ENCODE measurements at places on chromosomes 1 and 21.

- DNase-seq: no peak
Measured at GRCh38 chr21:32426592-32427051, 14.1 kb downstream of the EVA1C start.

DNA sequence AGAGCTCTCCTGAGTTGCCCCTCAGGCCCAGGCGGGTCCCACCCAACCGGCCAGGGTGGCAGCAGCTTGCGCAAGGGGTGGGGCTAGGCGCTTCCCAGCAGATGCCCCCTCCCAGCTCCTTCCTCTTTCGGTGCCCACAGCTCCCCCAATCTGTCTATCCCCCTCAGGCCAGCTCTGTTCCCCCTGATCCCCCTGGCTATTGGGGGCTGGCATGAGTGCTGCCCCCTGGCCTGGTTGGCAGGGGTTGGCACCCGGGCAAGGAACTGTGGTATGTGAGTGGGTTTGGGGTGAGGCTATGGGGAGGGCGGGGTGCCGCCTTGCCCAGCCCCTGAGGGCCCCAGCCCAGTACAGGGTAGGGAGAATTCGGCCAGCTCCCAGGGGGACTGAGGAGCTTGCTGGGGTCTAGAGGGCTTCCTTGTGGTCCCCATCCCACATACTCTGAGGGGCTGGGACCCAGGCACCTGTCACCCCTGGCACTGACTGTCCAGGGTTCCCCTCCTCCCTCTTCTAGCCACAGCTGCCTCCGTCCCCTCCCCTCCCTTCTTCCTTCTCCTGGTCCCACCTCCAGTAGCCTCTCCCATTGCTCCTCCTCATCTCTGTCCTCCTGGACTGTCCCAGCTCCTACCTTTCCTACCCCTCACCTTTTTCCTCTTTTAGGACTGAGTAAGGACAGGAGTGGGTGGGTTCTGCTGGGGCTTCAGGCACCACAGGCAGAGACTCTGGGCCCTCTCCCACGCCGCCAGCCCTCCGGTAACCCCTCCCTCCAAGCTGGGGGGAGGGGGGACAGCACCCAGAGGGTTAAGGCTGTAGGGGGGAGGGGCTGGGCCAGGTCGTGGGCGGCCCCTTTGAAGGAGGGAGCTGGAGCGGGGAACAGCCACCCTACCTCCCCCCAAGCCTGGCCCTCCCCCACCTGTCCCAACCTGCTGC is 5.7 kb downstream of the ZBTB7B start:
- no peak for DNase-seq

DNA sequence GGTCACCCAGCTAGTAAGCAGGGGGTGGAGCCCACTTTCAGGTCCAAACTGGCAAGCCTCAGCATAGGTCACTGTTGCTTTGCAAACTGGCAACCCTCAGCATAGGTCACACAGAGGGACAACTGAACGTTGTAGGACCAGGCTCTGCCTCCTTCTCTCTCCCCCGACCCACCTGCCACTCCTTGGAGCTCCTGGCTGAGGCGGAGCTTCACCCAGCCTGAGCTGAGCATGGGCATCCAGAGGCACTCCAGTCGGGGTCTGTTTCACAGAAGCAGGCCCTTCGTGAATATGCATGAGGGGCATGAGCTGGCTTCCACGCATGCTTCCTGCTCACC is 24.2 kb downstream of the CAPZB start:
- DNase-seq: no peak

DNA sequence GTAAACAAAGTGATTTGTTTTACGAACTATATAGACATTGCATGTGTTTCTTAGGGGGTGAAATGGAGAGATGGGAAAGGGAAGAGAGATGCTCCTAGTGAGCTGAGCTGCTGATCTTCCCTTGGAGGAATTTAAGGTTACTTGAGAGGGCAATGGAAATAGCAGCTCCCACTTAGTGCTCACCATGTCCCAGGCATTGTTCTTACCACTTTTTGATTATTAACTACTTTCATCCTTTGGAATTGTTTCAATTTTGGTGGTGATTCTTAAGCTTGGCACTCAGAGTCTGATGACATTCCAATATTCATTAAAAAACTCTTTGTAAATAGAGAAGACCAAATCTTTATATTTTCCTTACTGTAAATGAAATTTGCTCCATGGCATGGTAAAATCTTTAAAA is 124.9 kb downstream of the ITSN1 start:
- DNase-seq: no peak

GRCh38 chr1:168822911-168823310 is 93.9 kb upstream of the DPT start:
- no peak for DNase-seq

DNA sequence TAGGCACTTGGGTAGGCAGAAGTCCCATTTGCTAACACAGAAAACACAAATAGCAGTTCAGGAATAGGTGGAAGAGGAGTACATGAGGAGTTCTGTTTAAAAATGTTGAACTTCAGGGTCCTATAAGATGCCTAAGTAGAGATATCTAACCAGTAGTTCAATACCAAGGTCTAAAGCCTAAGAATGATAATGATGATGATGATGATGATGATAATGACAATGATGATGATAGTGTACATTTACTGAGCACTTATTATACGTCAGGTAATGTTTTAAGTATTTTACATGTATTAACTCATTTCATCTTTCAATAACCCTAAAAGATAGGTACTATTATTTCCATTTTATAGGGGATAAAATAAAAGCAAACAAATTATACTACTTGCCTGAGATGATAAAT is 50.1 kb downstream of the GDAP2 start:
- DNase-seq: no peak
